Testis (tissue), 5 donors: ENCODE measurements at places on chromosomes 5 and 9. TPM values are rescaled to one million over a fixed set of nuclear protein-coding genes. Genes with fewer than 3 reads are reported as not detected.

DNA sequence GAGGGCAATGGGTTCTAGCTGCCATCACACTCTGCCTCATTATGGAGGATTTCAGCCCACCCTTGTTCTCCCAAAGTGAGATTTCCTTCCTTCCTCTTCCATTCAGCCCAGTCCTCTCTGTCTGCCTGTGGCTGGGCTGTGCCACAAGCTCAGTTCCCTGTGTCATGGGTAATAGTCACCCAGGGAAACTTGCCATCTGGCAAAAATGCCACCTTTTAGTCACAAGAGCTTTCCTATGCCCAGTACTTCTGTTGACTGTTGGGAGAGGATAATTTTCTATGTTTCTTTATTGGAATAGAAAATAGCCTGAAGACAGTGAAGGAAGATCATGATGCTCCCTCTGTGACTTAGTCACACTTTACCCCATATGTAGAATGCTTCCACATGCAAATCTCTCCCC, 71.4 kb downstream of the TLR4 start:
- no peak for DNase-seq

DNA sequence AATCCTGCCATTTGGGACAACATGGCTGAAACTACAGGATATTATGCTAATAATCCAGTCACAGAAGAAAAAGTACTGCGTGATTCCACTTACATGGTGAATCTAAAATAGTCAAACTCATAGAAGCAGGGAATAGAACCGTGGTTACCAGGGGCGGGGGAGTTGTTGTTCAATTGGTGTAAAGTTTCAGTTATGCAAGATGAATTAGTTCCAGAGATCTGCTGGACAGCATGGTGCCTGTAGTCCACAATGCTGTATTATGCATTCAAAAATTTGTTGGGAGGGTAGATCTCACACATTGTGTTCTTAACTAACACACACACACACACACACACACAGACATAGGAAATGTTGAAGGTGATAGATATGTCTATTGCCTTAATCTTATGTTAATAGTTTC, 480.5 kb downstream of the DMRT2 start:
- no peak for DNase-seq

GRCh38 chr5:150175536-150175935, 9.0 kb downstream of the CDX1 start:
- no peak for DNase-seq

- DNase-seq = peak; percentile 46
These were observed at the start of gene ITGA2 for GRCh38 chr5:52989025-52989780. Gene ITGA2 (plus strand): TSS chr5:52989352. CDS start chr5:52989469, 117 bp downstream.

GRCh38 chr5:154214371-154215106, 24.0 kb downstream of the GALNT10 start:
- DNase-seq = no peak

GRCh38 chr9:33295571-33295970, 5.3 kb downstream of the NFX1 start:
- no peak for DNase-seq

DNA sequence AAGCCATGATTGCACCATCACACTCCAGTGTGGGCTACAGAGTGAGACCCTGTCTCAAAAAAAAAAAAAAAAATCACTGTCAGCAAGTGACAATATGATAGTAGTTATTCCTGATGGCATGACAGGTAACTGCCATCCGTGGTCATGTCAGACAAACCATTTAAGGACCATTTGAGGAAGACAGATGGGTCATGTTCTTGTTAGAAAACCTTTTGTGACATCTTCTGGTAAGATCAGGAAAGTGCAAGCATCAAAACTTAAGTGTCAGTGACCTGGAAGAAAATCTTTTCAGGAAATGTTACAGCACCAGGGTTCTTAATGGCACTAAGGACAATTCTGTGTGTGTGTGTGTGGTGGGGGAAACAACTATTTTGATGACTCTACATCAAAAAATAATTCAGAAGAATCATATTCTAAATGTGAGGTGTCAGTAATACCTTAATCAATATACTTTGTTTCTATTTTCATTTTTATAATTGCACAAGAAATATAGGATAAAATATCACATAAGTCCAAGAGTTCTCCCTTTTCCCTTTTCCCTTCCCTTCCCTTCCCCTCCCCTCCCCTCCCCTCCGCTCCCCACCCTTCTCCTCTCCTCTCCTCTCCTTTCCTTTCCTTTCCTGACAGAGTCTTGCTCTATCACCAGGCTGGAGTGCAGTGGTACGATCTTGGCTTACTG, 17.8 kb downstream of the SLC38A9 start:
- DNase-seq = no peak

Gene PAPPA
- total RNA-seq = 5.1 TPM

Gene SPEF2
- 22.7 TPM for total RNA-seq

DNA sequence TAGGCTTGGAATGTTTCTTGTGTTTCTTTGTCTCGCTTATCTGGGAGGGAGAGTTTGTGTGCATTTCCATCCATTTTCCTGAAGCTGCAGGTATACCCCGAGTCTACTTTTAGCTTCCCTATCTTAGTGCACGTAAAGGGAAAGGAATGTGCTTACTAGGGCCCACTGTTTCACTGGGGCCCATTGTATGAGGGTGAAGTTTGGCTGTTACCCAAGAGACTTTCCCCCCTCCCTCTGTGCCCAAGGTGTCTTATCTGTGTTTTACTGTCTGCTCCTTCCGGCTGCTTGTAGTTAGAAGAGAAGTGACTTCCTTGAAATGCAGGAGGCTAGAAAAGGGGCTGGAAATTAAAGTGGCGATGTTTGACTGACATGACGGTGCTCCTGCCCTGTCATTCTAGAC, 12.1 kb upstream of the BTNL3 start:
- no peak for DNase-seq

GRCh38 chr9:114202849-114203248, 47.5 kb downstream of the COL27A1 start:
- DNase-seq = no peak

- no peak for DNase-seq
These were observed 145.2 kb downstream of the EDIL3 start for GRCh38 chr5:84239494-84239893.

GRCh38 chr9:129382281-129383018, 204.4 kb upstream of the IER5L start:
- no peak for DNase-seq

GRCh38 chr9:93031629-93032430, 26.7 kb upstream of the SUSD3 start:
- no peak for DNase-seq

DNA sequence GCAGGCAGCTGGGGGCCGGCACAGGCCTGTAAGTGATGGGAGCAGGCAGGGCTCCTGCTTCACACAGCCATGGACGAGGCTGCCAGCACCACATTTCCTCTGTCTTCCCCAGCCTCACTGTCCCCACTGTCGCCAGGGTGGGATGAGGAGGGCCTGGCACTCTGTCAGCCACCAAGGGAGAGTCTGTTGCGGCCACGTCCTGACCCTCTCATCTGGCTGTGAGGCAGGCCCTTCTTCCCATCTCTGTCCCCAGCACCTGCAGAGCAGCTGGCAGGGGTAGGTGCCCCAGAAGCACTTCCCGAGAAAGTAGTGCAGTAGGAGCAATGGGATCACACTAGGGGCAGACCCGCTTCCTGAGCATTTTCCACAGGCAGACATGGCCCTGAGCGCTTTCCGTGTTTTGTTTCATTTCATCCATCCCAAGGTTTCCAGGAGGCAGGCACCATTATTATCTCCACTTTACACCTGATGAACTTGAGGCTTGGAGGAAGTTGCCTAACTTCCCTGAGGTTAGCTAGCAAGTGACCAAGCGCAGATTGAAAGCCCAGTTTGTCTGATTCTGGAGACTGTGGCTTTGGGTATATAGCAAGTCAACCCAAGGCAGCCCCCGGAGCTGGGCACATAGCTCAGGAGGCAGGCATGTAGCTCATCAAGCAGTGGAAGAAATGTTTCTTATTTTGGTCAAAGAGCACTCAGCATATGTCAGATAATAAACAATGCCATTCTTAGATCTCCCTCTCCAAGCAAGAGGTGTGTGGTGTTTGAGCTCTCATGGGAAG, 202.4 kb downstream of the DAB2IP start:
- DNase-seq = peak; percentile 13

- no peak for DNase-seq
These were observed 80.2 kb downstream of the STX17 start for GRCh38 chr9:99986642-99987041.

Gene SLC25A51
- total RNA-seq = 27.4 TPM

GRCh38 chr5:78972654-78973428, 12.3 kb downstream of the ARSB start:
- DNase-seq = peak; percentile 20

Gene PLAC8L1
- 7.8 TPM for total RNA-seq

DNA sequence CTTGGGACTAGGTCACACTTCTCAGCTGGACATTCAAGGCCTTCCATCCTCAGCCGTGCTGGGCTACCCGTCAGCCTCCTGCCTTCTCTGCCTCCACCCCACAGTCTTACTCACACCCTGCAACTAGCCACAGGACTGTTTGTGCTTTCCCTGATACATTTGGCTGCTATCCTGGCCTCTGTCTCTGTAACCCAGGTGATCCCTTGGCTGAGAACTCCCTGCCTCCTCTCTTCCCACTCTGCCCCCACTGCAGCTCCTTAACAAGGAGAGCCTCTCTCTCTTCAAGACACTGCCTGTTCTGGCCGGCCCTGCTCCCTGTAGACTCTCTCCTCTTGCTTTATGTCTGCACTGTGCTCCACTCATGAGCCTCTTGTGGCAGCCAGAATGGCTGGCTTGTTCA, 120.6 kb downstream of the MSX2 start:
- DNase-seq = peak; percentile 62

Gene TNFSF15
- not detected for total RNA-seq

DNA sequence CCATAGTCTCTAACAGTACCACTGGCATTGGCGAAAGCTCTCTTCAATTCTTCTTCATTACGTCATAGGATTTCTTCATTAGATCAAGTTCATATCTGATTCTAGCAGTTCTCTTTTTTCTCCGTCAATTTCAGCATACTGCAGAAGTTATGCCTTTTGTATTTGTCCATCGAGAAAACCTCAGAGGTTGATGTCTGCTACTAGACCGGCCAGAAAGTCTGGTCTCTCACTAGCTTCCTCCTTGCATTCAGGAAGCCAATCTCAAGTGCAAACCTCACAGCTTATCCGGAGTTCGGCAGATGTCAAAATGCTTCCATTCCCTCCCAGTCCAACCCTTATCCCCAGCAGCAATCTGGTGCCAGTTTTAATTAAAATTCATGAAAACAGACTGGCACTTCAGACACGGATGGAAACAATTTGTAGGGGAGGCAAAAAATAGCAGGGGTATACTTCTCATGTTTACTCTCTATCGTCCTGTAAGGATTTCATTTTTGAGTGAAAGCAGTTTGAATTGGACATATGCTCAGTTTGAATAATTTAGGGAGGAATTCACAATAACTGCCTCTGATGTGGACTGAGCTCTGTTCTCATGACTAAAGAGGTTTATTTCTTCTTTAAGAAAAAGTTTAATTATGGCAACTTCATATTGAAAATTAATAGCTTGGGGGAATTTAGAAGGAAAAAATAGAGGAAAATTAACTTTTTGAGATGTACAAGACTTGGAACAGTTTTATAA, 56.4 kb upstream of the TMC1 start:
- no peak for DNase-seq

Gene ENTPD2
- 9.6 TPM for total RNA-seq

Gene GABRA1
- 0.12 TPM for total RNA-seq

- no peak for DNase-seq
These were observed 79.8 kb downstream of the RICTOR start for GRCh38 chr5:38994324-38994927.

- DNase-seq = no peak
These were observed 56.7 kb downstream of the HSPA4 start for GRCh38 chr5:133108481-133108921.

GRCh38 chr9:79287708-79288290, 284.0 kb upstream of the TLE4 start:
- no peak for DNase-seq

DNA sequence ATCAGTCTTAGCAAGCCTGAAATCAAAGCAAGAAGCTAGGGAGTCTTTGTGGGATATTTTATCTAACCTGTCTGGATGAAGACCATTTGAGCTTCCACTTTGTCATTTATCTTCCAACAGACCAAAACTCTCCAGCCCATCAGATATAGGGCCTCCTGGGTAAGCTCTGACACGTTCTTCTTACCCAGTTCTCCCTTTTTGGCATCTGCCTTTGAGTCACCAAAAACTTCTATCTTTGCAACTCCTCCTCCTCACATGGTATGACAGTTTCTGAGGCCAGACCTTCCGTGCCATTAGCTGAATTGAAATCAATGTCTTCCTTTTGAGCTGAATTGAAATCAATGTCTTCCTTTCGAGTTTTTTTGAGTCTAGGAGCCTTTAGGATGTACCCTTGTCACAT, 156.6 kb upstream of the SPRY4 start:
- DNase-seq = no peak

Gene OLFM1
- 13.9 TPM for total RNA-seq

Gene ADGRD2
- 0.74 TPM for total RNA-seq

DNA sequence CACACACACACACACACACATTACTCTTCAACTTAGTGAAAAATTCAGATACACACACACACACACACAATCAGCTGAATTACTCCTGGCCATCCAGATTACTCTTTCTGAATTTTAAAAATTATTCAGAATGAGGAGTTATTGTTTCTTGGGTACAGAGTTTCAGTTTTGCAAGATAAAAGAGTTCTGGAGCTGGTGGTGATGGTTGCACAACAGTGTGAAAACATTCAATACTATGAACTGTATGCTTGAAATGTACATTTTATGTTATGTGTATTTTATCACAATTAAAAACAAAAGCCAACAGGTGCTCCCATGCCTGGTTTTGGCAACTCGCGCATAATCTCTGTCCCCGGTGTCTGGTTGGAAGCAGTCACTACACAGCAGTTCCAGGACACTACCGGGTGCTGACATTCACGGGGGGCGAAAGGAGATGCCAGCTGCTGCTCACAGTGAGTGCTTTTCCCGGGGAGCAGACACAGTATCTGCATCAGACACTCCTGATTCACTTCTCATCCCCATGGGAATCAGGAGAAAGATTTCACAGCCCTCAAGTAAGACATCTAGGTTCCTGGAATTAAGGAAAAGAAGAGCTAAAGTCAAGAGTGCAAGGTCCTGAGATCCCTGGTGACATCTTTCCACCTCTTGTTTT, 55.7 kb downstream of the LHFPL2 start:
- no peak for DNase-seq

DNA sequence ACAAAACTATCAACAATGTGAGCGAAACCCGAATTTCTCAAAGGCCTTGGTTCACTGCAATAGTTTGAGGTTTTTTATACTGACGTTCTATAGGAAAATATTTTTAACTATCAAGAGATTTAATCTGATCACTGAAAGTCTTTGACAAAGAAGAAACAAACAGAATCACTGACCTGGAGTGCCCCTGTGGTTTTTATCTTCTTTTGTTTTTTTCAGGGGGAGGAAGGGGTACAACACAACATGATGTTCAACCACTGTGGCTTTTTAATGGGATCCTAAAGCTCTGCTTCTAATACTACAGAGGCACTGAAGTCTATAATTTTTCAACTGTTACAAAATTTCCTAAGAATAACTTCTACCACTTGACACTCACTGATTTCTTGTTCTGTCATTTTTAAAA, 185.9 kb downstream of the AP3B1 start:
- no peak for DNase-seq
